Activated T-helper 1 cell treated with anti-CD3 and anti-CD28 coated beads, Interleukin-2, amount 50 U/mL, for 16 hours (primary cell): ENCODE measurements at places on chromosomes 1 and 21.

- DNase-seq = no peak
These were observed 11.6 kb downstream of the REG4 start for GRCh38 chr1:119799599-119800177.

DNA sequence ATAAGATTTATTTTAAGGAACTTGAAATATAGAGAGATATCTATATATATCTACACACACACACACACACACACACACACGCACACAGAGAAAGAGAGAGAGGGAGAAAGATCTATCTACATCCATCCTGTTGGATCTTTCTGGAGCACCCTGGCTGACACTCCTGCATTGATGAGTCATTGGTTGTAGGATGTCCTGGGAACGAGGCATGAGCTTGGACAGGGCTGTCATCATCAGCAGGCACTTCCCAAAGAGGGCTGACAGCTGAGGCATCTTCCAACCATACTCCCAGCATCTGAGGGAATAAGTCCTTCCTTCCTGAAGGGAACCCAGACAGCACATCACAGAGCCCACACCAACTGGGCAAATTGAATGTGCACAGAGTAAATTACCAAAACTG, 99.1 kb upstream of the ERG start:
- no peak for DNase-seq

- no peak for DNase-seq
These were observed 3.4 kb upstream of the MYBPH start for GRCh38 chr1:203178821-203179666.

GRCh38 chr1:215992620-215993019, 425.5 kb downstream of the KCTD3 start:
- DNase-seq = no peak

- no peak for DNase-seq
These were observed 145.2 kb upstream of the ZNF648 start for GRCh38 chr1:182206626-182207239.

DNA sequence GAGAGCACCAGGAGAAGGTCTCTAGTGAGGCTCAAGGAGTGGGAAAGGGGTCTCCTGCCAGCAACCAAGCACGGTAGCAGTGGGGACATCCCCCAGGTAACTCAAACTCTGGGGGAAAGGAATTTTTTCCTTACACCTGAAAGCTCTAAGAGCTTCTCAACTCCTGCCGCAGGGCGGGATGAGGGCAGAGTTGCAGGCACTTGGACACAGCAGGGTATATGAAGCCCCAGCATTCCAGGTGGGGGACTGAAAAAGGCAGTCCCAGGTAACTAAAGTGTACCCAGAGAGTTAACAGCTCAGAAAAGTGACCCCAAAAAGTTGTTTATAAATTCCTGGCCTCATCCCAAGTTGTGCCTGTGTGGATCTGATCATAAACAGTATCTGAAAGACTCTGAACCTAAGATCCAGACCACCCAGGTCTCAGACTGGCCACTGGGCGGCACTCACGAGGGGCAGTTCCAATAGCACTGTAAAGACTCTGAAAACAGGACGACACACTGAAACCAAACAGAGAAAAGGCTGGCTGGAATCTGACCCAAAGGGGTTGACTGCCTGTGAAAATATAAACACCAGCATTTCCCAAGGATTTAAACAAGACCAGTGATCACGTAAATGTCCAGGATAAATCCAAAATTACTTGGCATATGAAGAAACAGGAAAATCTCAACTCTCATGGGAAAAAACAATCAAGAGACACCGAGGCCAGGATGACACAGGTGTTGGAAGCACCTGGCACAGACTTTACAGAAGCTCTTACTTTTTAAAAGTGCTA, 47.5 kb downstream of the HSF2BP start:
- DNase-seq = no peak

GRCh38 chr1:184604152-184604900, 150.3 kb downstream of the EDEM3 start:
- no peak for DNase-seq
